ENCODE measurements at places on chromosomes 11 and 22.

- no peak for DNase-seq
Observed at GRCh38 chr22:30313527-30314363, 13.0 kb downstream of the TBC1D10A start.

DNA sequence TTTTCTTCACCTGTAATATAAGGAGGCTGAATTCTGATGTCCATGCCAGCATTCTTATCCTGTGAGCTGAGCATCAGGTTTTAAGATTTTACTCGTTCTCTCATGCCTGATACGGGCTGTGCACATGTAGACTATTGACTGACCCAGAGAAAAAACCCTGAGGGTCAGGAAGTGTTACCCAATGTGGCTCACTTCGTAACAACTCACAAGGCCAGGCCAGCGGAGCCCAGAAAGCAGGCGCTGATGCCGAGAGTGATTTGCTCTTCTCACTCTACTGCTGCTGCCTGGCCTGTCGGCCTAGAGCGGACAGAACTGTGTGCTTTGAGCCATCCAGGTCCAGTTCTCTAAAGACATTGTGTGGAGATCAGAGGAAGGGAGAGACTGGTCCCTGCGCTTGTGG is 10.8 kb downstream of the THYN1 start:
- DNase-seq = no peak

- peak; percentile 90 for DNase-seq
Observed at GRCh38 chr22:41939981-41940831, 6.7 kb downstream of the CENPM start.

DNA sequence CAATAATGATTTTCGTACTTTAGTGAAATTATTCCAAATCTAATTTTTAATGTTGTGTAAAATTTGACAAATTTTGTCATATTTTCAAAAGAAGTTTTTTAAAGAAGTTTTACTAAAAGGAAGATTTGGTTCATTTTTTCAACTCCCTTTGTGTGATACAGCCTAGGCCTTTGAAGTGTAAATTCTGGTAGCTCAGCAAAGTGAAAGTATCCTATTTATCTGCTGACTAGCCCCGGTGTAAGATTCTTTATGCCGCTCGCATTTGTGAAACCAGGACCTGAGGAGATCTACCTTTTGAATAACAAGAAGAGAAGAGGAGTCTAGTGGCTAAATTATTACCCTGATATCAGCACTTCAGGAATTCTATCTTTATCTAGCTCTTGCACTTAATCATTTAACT is 177.4 kb downstream of the JRKL start:
- DNase-seq = no peak

DNA sequence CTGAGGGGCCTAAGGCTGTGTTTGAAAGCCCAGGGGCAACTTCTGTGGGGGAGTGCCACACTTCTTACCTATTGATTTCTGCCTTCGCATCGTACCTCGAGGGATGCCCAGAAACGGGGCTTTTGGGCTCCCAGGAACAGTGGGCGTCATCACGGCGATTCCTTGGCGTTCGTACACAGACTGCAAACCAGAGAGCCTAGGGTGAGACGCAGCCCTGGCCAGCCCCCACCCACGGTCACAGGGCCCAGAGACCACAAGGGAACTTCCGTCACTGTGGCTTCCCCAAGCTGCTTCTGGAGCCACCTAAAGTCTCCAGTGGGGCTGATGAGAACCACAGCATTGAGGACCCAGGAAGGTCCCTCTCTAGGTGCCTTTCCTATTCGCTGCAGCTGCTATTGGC is 91.9 kb downstream of the CTTN start:
- DNase-seq = no peak
